ENCODE measurements at places on chromosomes 12 and 14.

- DNase-seq, result no peak
Observed at GRCh38 chr14:98893675-98894074, 378.3 kb downstream of the BCL11B start.

GRCh38 chr12:105273601-105274000, 37.6 kb upstream of the APPL2 start:
- DNase-seq, result no peak

DNA sequence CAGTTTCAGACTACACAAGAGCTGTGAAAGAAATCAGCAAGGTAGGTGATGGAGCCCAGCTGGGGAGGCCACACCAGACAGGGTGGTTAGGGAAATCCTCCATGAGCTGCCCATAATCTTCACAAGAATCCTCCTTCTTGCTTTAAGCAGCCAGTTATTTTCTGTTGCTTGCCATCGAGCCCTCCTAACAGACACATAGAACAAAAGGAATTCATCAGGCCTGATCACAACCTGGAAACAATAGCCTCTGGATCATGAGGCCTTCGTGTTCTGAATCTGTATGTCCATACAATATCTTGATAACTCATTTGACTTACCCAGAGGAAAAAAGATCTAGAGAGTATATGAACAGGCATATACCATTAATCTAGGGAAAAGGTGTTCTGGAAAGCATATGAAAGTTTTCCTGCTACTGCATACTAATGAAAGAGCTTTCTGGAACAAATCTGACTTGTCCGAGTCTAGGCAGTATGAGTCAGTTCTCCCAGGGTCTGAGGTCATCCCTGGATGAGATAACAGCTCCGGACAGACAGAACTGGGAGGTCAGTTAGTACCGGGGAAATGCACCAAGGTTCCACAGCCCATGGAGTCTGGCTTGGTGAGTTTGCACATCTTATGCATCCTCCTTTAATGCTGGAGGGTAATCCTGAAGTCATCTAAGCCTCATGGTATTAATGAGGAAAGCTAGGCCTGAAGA, 52.8 kb upstream of the ELK3 start:
- no peak for DNase-seq

DNA sequence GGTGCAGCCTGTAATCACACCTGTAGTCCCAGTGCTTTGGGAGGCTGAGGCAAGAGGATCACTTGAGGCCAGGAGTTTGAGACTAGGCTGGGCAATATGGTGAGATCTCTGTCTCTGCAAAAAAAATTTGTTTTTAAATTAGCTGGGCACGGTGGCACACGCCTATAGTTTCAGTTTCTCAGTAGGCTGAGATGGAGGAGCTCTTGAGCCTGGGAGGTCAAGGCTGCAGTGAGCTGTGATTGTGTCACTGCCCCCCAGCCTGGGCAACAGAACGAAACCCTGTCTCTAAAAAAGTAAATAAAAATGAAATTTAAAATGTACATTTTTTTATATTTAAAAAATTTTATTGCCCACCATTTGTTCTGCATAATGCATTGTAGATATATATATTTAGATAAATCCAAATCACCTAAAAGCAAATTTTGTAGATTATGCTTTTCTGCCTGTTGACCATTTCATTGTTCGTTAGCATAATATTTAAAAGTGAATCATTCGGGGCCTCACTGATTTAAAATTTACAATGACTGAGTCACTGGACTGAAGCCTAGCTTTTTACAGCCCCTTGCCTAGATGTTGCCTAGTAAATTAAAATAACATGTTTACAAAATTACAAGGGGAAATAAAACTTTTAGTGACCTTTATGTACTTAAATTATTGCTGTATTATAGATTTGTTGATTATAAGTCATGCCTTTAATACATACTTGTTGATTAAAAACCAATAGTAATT, 87.9 kb downstream of the USP15 start:
- no peak for DNase-seq

GRCh38 chr12:12381982-12382381, 25.1 kb downstream of the BORCS5 start:
- no peak for DNase-seq

- DNase-seq, result no peak
Observed at GRCh38 chr12:47556261-47557030, 149.4 kb downstream of the RPAP3 start.

DNA sequence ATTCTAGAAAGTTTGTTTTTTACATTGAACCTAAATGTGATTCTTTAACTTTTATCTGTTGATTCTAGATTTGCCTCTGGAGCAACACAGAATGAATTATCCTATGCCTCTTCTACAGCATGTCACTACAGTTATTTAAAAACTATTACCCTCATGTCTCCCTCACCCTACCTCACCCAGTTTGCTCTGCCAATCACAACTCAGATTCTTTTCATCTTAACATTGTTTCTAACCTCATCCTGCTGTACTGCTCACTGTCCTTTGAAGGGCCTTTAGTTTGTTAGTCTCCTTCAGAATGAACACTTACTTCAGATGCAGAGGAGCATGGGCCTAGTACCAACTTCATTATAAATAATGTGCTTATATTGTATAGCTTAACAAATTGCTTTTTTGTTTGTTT, 21.5 kb downstream of the YLPM1 start:
- DNase-seq, result no peak

GRCh38 chr12:14768823-14769405, 34.4 kb downstream of the WBP11 start:
- DNase-seq, result peak; percentile 67

- DNase-seq, result no peak
Observed at GRCh38 chr14:102511538-102511937, 2.0 kb upstream of the ANKRD9 start.

- DNase-seq, result no peak
Observed at GRCh38 chr14:23430723-23431085, 4.8 kb downstream of the MYH7 start.
